Fibroblast of lung (primary cell): ENCODE measurements at places on chromosomes 7 and 10.

GRCh38 chr10:70563230-70563629 is 39.3 kb downstream of the PRF1 start:
- no peak for DNase-seq

- peak; percentile 45 for DNase-seq
Measured at GRCh38 chr10:34343764-34344163, 471.3 kb downstream of the PARD3 start.

- DNase-seq, result no peak
Measured at GRCh38 chr10:94097656-94098055, 103.9 kb downstream of the PLCE1 start.

GRCh38 chr10:35642035-35642792 is at the start of gene FZD8:
TSS of gene FZD8 (minus strand) at chr10:35642296. CDS start at chr10:35641429, 867 bp downstream.
- DNase-seq, result peak; percentile 91
